ENCODE measurements at places on chromosomes 5 and 9.
A peak's percentile ranks its signal among the peaks of the same experiment; 100 is the strongest.

DNA sequence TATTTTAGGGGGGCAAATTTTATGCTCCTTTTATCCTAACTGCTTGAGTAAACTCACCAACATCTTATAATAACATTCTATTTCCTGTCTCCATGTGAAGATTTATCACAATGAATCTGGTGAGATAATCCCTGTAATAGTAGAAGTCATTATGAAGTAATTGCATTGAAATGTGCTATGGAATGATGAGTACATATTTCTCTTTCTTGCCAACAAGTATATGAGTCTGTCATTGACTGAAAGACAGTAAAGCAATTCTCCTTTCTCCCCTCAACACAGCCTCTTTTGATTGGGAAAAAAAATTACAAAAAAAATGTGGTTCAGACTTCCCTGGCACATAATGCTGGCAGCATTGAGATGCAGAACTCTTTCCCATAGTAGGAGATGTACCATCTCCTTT is 459.2 kb upstream of the RGMB start:
- no peak for DNase-seq

DNA sequence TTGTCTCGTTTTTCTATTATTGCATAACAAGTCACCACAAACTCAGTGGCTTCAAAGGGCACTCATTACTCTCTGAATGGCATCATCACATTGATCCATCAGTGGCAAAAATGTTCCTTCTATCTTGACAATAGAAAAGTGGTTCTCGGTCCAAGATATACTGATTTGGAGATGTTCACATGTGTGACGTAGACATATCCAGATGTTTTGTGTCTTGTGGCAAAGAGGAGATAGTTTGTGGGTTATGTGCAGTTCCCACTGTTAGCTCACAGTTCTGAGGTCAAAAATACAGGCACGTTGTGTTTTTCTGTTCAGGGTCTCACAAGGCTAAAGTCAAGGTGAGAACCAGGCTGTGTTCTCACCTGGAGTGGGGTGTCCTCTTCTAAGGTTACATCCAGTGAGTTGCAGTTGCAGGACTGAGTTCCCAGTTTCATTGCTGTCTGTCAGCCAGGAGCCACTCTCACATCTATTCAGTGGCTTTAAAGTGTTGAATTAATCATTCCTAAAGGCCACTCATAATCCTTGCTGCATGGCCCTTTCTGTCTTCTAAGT is 55.3 kb downstream of the GAS1 start:
- DNase-seq: no peak

DNA sequence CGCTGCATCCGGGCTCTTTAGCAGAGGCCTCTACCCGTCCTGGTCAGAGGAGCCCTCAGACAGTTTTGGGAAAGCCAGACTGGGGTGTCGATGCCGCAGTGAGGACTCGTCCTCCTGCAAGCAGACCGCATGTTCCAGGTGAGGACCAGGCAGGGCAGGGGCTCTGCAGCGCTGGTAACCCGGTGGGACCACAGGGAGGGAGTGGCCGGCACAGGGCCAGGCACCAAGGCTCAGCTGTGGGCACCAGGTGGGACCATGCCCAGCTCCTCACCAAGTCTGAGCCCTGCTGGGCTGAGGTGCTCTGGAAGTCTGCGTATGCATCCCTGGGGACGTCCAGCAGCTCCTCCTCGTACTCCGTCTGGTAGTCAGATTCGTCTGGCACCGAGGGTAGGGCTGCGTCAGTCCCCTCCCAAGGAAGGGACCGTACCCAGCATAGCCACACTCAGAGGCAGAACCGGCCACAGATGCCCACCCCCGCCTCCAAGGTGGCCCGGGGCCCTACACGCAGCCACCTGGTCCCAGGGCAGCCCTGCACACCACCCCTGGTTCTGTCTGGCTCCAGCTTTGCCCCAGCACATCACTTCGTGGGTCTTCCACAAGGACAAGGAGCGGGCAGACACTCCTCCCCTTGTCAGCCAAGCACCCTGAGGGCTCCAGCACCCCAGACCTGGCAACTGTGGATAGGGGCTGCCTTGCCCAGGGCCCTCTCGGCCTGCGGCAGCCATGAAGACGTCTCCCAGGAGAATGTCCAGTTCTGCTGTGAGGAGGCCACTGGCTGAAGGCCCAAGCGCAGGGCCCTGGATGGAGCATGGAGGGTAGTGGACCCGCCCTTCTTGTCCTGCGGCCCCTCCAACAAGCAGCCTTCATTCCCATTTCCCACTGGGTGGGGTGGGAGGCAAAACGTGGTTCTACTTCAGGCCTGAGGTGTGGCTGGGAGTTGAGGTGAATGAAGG is 1.5 kb upstream of the NSMF start:
- DNase-seq: no peak

DNA sequence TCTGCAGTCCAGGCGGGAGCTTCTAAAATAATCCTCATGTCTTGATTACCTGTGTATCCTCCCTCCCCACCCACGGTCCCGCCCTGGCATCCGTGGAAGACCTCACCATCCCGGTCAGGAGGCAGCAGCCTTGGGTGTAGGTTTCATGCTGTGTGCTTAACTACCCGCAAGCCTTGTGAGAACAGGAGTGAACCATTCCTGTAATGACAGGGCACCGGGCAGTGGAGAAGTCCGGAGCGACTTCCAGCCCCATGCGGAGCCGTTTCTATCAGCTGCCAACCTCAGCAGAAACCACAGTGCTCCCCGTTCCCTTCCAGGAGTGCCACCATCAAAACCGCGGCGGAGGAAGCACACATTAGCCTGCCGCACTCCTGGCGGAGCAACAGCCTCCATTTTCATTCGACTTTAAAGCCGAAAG is 123.5 kb upstream of the LMX1B start:
- no peak for DNase-seq

GRCh38 chr5:167576126-167576525 is 715.3 kb upstream of the WWC1 start:
- DNase-seq: no peak

- DNase-seq: no peak
These were observed 287.9 kb downstream of the SEC61B start for GRCh38 chr9:99509900-99510535.

- no peak for DNase-seq
These were observed 1077.7 kb upstream of the SEMA6A start for GRCh38 chr5:117652036-117652957.

DNA sequence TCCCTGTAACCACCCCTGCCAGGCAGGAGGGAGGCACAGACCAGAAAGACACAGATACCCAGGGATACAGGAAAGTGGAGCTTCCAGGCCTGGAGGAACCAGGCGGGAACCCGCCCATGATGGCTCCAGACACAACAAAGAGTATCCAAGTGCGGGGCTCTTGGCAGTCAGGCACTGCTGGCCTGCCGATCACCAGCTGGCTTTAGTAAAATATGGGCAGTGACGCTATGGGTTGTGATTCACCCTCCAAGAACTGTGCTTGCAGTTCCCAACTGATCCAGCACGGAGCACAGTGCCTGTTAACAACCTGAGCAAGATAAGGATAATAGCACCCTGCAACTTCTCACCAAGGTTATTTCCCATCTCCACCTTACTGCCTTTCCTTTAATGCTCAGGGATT is 463.3 kb downstream of the IRX1 start:
- DNase-seq: no peak

- no peak for DNase-seq
These were observed 13.6 kb downstream of the LRRC8A start for GRCh38 chr9:128895556-128895955.

DNA sequence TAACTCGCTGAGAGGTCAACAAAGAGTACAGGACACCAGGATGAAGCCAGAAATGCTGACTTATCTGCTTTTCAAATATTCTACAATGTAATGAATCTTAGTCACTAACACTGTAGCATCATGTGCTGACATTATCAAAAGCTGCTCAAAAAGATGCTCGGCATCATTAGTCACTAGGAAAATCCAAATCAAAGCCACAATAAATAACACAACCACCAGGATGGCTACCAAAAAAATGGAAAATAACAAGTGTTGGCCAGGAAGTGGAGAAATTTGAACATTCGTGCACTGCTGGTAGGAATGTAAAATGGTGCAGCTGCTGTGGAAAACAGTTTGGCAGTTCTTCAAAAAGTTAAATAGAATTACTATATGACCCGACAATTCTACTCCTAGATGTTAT is 269.1 kb downstream of the GLIS3 start:
- DNase-seq: no peak

GRCh38 chr9:84254972-84255371 is 85.6 kb downstream of the SLC28A3 start:
- DNase-seq: no peak

DNA sequence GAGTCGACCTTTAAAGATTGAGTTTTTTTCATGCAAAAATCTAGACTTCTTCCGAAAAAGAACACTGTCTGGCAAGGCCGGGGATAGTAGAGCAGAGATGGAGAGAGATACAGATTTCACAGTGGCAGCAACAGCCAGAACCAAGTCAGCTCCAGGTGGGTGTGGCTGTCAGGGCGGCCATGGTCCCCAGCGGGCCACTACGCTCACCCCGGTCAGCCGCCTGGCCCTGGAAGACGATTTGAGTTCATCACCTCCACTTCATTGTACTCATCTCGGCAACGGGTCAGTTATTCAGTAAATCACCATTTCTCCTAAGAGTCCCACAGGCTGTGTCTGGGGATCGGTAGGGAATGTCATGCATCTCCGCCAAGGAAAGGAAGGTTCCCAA is 53.0 kb downstream of the ZNF354C start:
- peak; percentile 4 for DNase-seq

GRCh38 chr9:109789971-109790370 is 10.0 kb downstream of the PALM2AKAP2 start:
- DNase-seq: no peak

GRCh38 chr9:107375001-107375400 is 91.9 kb downstream of the RAD23B start:
- no peak for DNase-seq

DNA sequence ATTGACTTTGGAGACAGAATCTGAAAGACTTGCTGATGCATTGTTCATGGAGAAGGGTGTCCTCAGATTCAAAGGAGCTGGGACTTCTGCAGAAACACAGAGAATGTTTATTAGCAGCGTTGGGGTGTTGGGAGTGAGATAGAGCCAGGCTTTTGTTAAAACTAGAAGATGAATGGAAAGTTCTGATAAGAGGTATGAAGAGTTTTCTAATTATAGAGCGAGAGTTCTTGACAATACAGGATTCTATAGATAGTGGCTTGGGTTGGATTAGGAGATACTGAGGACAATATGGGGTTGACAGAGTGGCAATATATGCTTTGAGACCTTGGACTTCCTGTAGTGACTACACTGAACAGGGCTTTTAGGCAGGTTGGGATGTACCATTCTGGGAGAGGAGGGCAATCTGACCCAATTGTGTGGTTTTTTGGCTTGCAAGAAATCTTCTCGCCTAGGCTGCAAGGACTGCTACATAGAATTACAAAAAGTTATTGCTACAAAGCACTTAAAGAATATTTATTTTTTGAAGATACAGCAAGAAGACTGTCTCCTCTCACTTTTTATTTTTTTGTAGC is 83.1 kb downstream of the FER start:
- no peak for DNase-seq

- DNase-seq: no peak
These were observed 15.1 kb downstream of the ERMP1 start for GRCh38 chr9:5817862-5818261.

- no peak for DNase-seq
These were observed 645.2 kb upstream of the PTPRD start for GRCh38 chr9:11257992-11258391.

DNA sequence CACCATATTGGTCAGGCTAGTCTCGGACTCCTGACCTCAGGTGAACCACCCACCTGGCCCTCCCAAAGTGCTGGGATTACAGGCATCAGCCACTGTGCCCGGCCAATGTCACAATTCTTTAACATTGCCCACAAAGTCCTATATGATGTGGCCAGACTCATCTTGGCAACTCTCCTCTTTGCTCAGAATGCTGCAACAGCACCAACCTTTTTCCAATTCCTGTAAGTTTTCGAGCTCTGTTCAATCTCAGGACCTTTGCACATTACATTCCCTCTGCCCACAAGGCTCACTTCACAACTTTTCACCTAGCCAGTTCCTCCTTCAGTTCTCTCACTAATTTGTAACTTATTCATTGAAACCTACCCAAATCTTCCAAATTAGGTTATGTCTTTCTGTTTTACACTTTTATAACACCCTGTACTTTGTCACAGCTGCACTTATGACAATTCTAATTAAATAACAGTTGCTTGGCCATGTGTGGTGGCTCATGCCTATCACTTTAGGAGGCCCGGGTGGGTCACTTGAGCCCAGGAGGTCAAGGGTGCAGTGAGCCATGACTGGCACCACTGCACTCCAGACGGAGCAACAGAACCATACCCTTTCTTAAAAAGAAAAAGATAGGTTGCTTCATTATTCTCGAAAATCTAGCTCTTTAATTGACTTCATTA is 30.9 kb upstream of the GLDC start:
- no peak for DNase-seq

DNA sequence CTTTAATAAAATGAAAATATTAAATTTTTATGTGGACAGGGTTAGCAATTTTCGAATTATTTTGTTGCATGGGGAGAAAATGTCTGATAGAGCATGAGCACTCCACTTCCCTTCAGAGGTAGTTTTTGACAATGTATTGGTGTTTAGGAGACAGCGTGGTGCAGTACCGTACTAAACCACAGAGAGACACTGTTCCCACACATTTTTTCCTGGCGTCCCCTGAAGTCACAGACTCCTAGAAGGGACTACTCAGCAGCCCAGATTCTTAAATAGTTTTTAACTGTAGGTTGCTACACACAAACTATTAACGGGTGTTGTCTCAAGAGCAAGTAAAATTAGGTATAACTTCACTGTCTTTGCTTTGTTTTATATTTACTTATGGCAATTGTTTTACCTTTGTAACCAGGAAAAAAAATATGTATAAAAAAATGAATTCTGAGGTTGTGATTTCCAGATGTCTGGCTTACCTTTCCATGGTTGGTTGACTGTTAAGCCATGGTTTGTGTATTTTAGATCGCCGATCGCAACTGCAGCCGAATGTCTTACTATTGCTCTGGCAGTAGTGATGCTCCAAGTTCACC is 171.2 kb downstream of the DOCK8 start:
- DNase-seq: peak; percentile 33

DNA sequence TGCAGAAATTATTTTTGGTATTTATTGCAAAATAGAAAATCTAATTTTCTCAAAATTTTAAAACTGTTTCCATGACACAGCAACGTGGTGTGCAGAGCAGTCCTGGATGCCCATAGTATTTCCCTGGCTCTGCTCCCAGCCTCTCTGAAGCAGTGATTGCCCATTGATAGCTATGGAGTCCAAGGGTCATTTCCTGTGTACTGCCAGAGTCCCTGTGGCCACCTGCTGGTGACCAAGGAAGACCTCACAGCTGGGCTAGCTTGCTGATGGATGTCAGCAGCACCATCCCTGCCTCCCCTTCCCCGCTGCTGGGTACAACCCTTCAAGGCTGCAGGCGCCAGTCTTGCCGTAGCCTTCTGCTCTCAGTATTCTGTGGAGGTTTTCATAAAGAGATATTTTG is 184.1 kb downstream of the DIRAS2 start:
- DNase-seq: no peak

DNA sequence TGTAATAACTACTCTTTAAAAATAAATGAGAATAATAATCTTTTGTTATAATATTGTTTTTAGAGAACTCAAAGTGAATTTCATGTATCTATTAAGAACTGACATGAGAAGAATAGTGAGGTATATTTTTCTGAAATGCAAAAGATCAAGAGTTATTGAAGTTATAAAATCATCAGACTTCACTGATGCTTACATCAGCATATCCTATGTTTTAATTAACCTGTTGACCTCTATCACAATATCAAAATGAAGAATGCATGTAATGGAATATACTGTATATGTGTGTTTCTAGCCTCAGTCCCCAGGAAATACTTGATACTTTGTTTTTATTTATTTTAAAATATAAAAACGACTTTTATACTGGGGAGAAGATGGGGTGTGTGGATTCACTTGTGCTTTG is 533.1 kb downstream of the KCTD16 start:
- DNase-seq: no peak
